ENCODE measurements at places on chromosomes 2 and 18. TPM values are rescaled to one million over a fixed set of nuclear protein-coding genes. Genes with fewer than 3 reads are reported as not detected.

SLC5A7 gene
- not detected for total RNA-seq

DNA sequence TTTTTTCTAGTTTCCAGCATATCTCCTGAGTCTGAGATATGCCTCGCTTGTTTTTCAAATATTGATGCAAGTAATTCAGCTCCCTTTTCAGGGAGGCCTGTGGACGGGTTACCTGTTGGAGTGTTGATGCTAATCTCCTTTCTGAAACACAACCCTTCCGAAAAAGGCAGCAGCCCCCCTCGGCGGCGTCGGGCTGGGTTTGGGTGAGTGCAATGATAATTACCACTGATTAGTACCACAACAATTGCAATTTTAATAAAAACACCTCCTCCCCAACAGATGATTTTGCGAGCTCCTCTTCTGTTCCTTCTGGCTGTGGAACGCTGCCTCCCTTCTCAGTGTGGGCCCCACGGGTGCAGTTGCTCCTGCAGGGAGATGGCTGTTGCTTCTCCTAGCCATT, 66.3 kb downstream of the PTGR3 start:
- DNase-seq, result peak; percentile 22

DNA sequence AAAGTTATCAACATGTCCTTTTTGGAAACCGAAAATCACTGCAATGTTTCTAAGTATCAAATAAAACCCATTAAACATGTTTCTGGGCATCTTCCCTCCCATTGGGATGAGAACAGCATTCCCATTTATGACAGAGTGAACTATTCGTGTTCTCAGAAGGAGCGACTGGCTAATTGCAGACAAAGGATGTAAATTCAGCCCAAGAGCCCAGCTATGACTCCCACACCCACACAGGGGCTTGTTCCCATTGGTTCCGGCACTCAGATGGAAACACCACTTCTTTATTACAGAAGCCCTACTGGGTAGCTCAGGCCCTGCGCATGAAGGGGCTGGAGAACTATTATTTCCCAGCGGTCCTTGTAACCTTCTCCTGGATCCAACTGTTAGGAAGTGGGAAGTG, 16.6 kb upstream of the NPAS2 start:
- no peak for DNase-seq

DNA sequence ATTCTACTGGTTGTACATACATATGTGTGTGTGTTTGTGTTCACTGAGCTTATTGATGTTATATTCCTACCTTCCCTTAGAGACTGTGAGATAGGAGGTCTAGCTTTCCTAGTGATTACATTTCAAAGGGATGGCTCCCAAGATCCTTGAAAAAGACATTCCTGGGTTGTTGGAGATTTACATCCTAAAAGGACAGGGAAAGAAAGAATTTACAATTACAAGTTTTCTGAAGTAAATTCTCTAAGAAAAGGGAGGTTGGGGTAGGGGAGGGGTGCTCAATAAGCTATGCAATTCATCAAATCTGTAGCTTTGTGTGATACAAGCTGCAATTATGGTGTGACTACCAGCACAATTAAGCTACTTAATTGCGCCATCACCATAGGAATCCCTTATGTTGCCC, 284.3 kb downstream of the NUP35 start:
- DNase-seq, result no peak

DNA sequence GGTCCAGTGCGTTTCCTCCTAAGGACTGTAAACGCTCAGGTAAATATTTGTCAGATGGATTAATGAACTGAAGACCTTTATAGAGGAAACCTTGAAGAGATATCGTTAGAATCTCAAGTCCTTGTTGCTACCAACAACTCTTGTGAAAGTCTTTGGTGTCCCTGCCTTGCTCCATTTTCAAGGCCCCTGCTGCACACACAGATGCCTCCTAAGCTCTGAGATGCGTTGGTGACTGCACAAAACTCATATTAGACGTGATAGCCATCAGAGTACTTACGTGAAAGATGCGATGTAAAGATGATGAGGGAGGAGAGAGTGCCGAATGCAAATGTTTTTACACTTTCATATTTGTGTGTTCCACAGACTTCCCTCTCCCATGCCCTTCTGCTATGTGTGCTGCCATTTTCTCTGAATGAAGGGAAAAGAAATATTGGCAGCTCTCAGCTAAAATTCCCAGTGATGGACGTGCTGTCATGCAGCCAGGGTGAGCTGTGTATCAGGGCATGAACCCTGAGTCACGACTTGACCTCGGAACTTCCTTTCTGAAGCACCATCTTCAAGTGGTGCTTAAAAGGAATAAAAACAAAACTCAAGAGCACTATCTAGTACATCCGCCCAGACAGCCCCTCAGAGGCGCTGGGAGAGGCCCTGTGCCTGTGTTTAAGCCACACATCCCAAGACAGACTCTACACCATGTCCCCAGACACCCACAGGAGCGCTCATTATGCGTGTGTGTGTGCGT, 117.4 kb downstream of the FAM210A start:
- DNase-seq, result no peak

C2orf15 gene
- not detected for total RNA-seq

- DNase-seq, result no peak
These were observed 229.8 kb downstream of the PIK3C3 start for GRCh38 chr18:42184685-42185477.

- DNase-seq, result no peak
These were observed 170.8 kb downstream of the INO80D start for GRCh38 chr2:205915130-205915524.

CHN1 gene
- total RNA-seq, result 16.6 TPM

ITGB6 gene
- total RNA-seq, result not detected

DNA sequence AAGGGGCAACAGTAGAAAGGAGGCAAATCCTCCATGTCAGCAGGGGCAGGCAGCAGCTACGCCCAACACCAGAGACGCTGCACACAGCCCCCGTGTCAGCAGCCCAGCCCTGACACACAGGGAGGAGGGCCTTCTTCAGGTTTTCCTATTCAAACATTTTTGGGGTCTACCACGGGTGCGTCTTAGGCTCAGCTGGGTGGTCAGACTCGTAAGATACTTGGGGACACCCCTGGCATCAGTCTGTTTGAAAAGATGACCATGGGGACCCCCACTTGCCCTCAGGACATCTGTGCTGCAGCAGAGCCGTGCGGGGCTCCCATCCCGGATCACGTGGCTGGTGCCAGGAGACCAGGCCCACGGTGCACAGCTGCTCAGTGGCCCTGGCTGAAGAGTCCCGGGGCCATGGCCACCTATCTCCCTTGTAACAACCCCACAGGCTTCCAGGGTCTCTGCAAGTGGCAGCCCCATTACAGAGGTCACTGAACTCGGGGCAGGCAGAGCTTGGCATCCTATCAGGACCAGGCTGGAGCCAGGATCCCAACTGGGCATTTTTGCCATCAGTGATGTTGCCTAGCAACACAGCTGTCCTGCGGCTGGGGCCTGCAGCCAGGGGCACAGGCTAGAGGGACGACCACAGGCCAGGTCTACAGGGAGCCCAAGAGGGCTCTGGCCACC, 82.5 kb downstream of the EDAR start:
- no peak for DNase-seq

GRCh38 chr2:240235811-240236210, 95.4 kb upstream of the OTOS start:
- DNase-seq, result peak; percentile 64

DNA sequence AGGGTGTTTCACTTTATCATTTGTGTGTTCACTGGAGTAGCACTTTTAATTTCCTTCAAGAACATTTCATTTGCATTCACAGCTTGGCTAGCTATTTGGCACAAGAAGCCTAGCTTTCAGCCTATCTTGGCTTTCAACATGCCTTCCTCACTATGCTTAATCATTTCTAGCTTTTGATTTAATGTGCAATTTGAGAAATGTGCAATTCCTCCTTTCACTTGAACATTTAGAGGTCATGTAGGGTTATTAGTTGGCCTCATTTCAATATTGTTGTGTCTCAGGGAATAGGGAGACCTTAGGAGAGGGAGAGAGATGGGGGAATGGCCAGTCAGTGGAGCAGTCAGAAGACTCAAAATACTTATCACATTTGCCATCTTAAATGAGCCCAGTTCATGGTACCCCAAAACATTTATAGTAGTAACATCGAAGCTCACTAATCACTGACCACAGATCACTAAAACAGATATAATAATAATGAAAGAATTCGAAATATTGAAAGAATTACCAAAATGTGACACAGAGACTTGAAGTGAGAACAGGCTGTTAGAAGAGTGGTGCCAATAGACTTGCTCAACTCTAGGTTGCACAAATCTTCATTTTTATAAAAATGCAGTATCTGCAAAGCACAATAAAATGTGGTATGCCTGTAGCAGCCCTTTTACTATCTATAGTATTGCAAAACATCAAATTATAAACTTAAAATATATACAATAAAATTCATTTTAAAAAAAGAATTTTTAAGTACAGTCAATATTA, 561.2 kb downstream of the METTL4 start:
- no peak for DNase-seq

DNA sequence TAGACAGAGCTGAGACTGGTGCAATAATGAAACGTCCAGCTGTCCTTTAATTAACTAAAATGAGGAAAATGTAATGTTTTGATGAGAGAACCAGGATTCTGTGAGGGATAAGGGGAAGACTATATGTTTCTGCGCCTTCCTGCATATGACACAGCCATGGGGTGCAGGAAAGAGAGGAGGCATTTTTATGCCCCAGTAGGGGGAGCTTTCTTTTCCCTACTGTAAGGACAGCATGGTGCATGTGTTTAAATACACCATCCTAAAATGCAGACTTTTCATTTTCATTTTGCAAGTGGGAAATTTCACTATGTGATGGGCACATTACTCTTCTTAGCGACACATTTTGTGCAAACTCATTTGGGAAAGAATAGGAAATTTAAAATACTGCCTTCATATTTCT, 446.1 kb downstream of the ARHGAP15 start:
- no peak for DNase-seq

GRCh38 chr2:110677080-110677479, 783 bp downstream of the BUB1 start:
- no peak for DNase-seq

DNA sequence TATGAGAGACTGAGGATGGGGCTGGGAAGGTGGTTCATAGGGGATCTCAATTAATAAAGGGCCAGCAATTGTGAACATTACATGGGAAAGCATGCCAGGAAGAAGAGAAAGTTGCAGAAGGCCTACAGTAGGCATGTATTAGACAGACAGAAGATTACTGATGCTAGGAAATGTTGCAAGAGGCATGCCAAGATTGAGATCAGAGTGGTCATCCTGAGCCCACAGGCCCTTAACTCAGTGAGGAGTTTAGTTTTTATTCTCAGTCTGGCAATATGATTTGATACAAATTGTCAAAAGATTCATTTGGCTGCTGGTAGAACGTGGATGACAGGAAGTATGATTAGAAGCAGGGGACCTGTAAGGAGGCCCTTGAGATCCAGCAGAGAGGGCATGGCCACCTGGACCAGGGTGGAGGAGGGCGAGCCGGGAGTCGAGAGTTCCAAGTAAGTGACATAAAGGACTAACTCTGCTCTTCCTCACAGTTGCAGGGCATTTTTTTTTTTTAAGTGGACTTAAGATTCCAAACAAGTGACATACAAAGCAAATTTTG, 54.9 kb downstream of the EPHA4 start:
- DNase-seq, result no peak

GRCh38 chr2:167383610-167384194, 495.4 kb downstream of the XIRP2 start:
- DNase-seq, result no peak

DNA sequence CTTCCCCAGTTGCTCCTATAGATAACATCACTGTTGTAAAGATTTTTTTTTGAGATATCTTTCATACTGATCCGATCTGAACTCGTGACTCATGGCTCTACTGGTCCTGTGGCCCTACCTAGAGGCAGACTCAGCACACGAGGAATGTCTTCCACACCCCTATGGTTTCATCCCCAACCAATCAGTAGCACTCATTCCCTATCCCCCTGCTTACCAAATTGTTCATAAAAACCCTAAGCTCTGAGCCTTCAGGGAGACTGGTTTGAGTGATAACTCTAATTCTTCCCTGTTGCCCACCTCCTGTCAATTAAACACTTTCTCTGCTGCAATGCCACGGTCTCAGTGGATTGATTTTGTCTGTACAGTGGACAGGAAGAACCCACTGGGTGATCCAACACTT, 4.2 kb upstream of the SAP130 start:
- no peak for DNase-seq

EGR4 gene
- not detected for total RNA-seq

DNA sequence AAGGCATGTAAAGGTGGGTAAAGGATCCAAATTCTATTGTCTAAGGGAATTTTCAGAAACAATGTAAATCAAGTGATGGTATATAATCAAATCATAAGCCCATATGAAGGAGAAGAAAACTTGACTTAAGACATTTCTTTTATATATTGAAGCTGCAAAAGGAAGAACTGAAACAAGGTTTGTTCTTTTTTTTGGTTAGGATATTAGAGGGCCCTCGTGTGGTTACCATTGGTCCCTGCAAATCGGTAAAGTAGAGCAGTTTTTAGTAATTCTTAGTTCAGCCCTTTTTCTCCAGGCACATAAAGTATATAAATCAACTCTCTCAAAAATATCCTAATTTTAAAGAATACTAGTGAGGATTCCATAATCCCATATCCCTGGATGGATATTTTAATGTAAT, 105.6 kb upstream of the STK17B start:
- no peak for DNase-seq

DNA sequence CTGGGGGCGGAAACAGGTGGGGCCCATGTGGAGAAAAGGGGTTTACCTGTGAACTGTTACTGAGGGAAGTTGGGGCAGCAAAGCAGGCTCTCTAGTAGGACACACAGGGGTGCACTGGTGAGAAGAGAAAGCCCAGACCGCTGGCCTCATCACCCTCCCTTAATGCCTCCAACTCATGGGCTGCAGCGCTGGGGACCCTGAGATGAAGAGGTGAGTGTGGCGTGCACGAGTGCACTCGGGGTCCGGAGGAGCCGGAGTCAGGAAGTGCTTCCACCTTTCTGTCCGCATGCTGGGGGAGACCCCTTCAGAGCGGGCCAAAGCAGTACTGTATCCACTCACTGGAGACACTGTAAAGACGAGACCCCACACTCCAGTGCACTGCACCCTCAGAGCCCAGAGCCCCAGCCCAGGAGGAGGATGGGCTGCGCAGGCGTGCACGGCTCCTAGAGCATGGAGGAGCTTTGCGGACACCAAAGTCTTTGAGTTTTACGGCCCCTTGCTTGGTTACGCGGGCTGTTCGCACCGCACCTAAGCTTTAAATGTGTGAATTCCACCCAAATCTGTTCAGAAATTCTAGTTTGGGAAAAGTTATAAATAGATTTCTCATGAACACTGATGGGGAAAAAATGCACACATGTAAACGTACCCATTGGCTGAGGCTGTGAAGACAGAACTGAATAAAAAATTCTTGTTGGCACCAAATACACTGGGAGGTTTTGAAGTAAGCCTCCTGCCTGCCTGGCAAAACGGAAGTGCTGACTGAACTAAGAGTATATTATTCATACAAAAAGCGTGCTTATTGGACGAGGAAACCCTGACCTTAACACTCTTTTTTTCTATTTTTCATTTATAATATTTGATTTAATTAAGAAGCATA, 45.4 kb upstream of the PPP4R1 start:
- DNase-seq, result no peak

GRCh38 chr2:115389024-115389423, 946.6 kb downstream of the DPP10 start:
- no peak for DNase-seq

Measured in posterior vena cava (tissue), 2 donors.